ENCODE measurements at places on chromosomes 1 and 21.
A peak's percentile ranks its signal among the peaks of the same experiment; 100 is the strongest.

DNA sequence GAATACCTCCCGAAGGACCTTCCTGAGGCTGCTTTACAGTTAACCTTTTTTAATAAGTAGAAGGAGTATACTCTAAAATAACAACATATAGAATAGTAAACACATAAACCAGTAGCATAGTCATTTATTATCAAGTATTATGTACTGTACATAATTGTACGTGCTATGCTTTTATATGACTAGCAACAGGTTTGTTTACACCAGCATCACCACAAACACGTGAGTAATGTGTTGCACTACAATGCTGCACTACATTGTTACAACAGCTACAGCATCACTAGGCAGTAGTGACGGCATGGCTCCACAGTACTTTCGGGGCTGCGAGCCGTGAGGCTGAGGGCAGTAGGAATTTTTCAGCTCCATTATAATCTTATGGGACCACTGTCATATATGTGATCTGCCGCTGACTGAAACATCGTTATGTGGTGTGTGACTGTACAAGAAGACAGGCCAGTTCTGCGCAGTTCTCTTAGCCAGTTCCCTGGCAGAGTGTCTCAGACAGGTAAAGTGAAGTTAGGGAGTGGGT, 82.8 kb upstream of the LRRC8D start:
- peaks cover 6% of the 10 kb centered on the region for H3K27me3 ChIP-seq
- no peaks in the 10 kb centered on the region for H3K36me3 ChIP-seq
- no peak overlapping the region for H3K4me3 ChIP-seq
- no peak overlapping the region for H3K27ac ChIP-seq
- H3K4me1 ChIP-seq, result no peaks in the 10 kb centered on the region

DNA sequence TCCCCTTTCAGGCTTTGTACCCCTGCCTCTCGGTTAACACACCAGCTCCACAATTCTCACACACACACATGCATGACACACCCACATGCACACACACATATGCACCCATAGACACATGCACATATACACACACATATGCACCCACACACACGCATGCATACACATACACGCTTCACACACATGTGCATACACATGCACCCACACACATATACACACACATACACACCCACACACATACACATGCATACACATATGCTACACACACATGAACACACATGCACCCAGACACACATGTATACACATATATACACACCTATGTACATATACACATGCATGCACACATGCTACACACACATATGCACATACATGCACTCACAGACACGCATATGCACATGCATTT, 61.7 kb upstream of the SLC25A33 start:
- peaks cover 10% of the 10 kb centered on the region for H3K4me1 ChIP-seq
- no peak overlapping the region for H3K27ac ChIP-seq
- DNase-seq, result no peak
- H3K27me3 ChIP-seq, result peaks cover 6% of the 10 kb centered on the region
- no peaks in the 10 kb centered on the region for H3K36me3 ChIP-seq
- H3K4me3 ChIP-seq, result no peak overlapping the region

- H3K27ac ChIP-seq, result no peak overlapping the region
- peaks cover 14% of the 10 kb centered on the region for H3K27me3 ChIP-seq
- peaks cover 33% of the 10 kb centered on the region for H3K36me3 ChIP-seq
Measured at GRCh38 chr1:158984386-158984785, 25.3 kb upstream of the IFI16 start.

- H3K27ac ChIP-seq, result peak overlapping the region; percentile 50
- H3K4me1 ChIP-seq, result no peaks in the 10 kb centered on the region
- peaks cover 3% of the 10 kb centered on the region for H3K27me3 ChIP-seq
Measured at GRCh38 chr1:228293393-228293792, 85.5 kb downstream of the OBSCN start.

DNA sequence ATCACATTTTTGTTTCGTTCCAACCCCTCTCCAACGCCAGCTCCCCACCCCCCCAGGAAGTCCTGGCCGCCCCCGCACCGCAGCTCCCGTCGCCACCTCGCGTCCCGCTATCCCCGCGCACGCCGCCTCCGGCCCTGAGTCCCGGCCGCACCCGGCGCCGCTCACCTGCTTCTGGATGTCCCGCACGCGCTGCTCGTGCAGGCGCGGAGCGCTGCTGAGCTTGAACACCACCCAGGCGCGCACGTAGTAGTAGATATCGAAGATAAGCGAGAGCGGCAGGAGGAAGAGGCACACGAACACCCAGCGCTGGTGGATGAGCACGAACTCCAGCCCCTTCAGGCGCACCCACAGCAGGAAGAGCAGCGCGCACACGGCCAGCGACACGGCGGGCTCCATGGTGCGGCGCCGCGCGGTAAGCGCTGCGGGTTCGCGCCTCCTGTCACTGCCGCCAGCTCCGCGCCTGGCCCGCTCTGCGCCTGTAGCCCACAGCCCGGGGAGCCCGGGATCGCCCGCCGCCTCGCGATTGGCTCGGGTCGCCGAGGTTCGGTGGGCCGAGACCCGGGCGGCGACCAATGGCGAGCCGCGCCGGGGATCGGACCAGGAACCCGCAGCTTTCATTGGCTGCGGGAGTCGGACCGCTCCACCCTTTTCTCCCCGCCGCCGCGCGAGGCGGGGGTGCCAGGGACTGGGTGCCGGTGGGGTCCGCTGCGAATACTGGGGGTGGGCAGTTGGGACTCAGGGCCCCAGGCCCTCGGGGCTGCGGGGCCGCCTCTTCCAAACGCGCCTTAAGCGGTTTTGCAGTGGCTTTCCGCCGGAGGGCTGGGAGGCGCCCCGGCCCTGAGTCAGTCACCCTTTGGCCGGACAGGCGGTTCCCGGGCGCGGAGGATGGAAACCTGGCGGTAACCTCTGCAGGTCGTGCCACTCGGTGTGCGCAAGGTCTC, at the start of gene DHCR24:
TSS of gene DHCR24 (minus strand) at position 472 of the 941 bp plus-strand sequence. CDS start at position 396, 76 bp downstream.
- H3K27ac ChIP-seq, result peak within 1 kb of the TSS; percentile 97
- peaks cover 50% of the 10 kb centered on the region for H3K4me1 ChIP-seq
- DNase-seq, result peak; percentile 91
- H3K27me3 ChIP-seq, result peaks cover 8% of the 10 kb centered on the region

DNA sequence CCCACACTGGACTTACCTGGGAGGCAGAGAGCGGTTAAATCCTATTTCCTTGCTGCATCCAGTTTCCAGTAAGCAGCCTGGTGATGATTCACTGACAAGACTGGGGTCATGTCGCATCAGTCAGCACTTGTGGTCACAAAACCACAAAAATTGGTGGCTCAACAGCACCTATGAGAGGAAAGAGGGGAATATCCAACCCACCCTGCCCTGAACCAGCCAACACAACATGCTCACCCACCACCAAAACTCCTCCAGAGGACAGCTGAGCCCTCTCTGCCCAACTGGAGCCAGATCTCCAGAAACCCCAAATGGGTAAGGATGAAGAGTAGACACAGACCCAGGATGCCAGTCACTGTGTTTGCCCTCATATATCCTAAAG, 64.0 kb downstream of the CD46 start:
- peaks cover 4% of the 10 kb centered on the region for H3K27me3 ChIP-seq
- DNase-seq, result no peak
- H3K4me1 ChIP-seq, result peaks cover 23% of the 10 kb centered on the region
- H3K27ac ChIP-seq, result no peak overlapping the region
- H3K4me3 ChIP-seq, result no peak overlapping the region

DNA sequence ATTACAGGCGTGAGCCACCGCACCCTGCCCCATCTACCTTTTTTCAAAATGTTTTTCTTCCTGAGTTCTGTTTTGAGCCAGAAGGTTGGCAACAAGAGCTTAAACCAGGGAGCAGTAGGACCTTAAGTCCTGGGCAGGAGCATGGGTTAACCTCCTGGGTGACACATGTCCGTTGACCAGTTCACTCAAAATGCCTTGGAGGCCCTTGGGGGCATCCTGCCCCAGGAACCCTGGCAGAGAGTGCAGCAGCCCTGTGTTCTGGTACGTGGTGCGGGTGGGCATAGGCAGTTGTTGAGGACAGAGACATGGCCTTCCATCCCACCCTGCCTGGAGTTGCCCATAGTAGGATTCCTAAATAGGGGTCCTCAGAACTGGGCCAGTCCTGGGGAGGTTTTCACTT, 11.6 kb downstream of the H6PD start:
- no peaks in the 10 kb centered on the region for H3K27me3 ChIP-seq
- peak overlapping the region; percentile 51 for H3K27ac ChIP-seq
- DNase-seq, result no peak
- H3K4me1 ChIP-seq, result peaks cover 68% of the 10 kb centered on the region

DNA sequence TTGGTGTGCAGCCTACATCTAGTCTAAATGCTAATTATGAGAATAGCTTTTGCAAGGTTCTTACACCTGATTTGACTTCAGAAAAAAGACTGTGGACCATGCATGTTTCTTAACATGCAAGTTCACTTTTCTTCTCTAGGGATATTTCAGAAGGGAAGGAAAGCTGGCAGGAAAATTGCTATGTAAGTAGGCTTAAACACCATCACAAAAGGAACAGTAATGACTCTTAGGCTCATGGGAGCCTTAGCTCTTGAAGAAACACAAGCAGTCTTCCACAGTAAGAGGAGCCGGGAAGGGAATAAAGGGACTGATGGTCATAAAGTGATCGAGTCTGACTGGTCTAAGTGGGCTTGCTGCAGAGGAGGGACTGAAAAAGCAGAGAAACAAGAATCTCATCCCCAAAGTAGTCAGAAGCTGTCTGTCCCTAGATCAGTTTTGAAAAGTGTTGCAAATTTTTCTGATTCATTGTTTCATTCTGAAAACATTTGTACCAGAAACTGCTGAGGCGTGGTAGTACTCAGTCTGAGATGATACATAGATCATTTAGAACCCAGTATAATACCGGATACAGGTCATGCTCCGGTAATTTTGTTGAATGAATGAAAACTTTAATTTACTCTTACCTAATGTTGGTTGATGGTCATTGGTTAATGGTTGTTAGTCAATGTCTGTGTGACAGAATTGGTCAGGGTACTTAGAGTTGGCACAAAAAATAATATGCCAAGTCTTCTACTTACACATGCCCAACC, 40.9 kb downstream of the SMYD2 start:
- peaks cover 52% of the 10 kb centered on the region for H3K36me3 ChIP-seq
- DNase-seq, result no peak
- H3K4me3 ChIP-seq, result no peak overlapping the region
- peak overlapping the region; percentile 86 for H3K27ac ChIP-seq

DNA sequence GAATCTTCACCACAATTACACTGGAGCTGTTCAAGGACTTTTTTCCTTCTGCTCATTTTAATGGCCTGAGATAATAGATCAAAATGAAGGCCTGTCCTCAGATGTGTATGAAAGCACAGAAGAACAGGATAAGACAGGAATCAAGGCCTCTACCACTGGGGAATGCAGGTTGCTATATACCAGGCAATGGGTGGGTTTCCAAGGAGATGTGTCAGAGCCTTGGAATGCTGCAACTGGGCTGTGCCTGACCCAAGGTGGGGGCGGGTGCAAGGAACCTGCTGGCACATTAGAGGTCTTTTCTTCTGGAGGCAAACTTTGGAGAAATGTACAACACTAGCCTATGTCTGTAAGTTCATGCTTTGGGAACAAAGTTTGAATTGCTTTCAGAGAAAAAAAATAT, 21.7 kb upstream of the LAMC2 start:
- peaks cover 29% of the 10 kb centered on the region for H3K4me1 ChIP-seq
- no peaks in the 10 kb centered on the region for H3K36me3 ChIP-seq
- H3K4me3 ChIP-seq, result no peak overlapping the region
- no peaks in the 10 kb centered on the region for H3K27me3 ChIP-seq
- DNase-seq, result no peak

DNA sequence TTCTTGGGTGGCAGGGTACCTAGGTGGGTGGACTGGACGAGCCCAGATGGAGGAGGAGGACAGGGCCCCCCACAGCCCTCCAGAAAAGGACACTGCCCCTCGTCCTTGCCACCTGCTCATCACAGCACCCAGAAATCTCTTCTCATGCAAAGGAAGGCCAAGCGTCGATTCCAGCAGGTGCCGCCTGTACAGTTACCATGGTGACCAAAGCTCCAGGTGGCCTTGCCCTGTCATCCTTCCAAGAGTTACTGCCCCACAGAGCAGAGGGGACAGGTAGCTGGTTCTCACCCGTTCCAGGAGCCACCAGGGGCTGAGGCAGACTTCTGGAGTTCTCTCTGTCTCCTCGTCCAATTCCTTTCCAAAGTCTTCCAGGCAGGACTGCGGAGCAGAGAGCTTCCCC, 119.9 kb upstream of the VAMP3 start:
- no peak overlapping the region for H3K4me3 ChIP-seq
- no peak for DNase-seq
- peaks cover 6% of the 10 kb centered on the region for H3K27me3 ChIP-seq
- H3K27ac ChIP-seq, result no peak overlapping the region
- H3K36me3 ChIP-seq, result no peaks in the 10 kb centered on the region
- H3K4me1 ChIP-seq, result peaks cover 27% of the 10 kb centered on the region

- H3K27me3 ChIP-seq, result peaks cover 16% of the 10 kb centered on the region
- DNase-seq, result no peak
Measured at GRCh38 chr1:202013603-202014002, 3.2 kb downstream of the ELF3 start.

Measured in nephron progenitor cell (in vitro differentiated cells).